ENCODE measurements at places on chromosomes 7 and 10.

DNA sequence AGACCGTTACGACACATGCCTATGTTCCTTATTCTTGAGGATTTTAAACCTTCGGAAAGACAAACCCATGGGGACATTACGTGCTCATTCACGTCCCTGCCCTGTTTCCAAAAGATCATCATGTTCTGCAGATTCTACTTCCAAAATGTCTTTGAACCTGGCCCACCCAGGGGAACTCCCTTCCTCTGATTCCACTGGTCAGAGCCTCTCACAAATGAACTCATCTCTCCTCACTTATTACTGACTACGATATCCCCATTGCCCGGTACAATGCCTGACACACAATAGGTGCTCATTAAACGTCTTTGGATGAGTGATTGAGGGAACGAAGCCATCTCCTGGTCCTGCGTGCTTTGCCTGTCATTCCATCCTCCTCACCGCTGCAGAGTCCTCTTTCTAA, 168.3 kb upstream of the RNF32 start:
- H3K27ac ChIP-seq, result no peak overlapping the region
- no peaks in the 10 kb centered on the region for H3K27me3 ChIP-seq
- no peaks in the 10 kb centered on the region for H3K36me3 ChIP-seq
- H3K4me3 ChIP-seq, result no peak overlapping the region
- peaks cover 7% of the 10 kb centered on the region for H3K4me1 ChIP-seq

DNA sequence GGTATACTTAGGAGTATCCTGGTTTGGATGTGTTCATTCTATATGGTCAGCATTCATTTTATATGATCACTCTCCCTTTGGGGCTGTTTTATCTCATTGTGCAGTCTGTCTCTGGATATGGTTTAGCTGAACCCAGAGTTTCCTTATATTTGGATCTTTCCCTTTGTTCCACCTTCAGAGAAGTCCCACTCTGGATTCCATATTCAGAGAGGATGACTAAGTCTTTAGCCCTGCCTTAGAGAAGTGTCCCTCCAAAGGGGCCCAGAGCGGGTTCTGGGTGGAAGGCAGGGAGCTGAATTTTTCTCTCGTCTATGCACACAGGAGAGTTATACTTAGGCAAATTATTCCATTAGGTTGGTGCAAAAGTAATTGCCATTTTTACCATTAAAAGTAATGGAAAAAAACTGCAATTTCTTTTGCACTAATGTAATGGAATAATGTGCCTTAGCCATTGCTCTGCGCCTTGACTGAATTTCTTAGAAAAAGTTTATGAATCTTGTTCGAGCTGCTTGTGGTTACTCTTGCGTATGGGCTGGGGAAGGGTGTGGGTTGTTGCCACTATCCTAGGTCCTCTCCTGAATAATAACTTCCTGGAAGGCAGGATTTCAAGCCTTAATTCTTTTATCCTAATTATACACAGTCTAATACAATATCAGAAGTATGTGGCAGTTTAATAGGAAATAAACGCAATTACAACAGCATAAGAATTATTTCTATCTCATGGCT, 74.2 kb upstream of the MTPN start:
- no peak for DNase-seq
- H3K27me3 ChIP-seq, result no peaks in the 10 kb centered on the region
- no peaks in the 10 kb centered on the region for H3K4me1 ChIP-seq

GRCh38 chr10:34768972-34769330, 46.1 kb downstream of the PARD3 start:
- H3K27me3 ChIP-seq, result no peaks in the 10 kb centered on the region
- H3K4me3 ChIP-seq, result no peak overlapping the region
- H3K27ac ChIP-seq, result no peak overlapping the region

GRCh38 chr10:33524041-33524440, 189.6 kb upstream of the NRP1 start:
- DNase-seq, result no peak
- H3K4me3 ChIP-seq, result no peak overlapping the region
- no peaks in the 10 kb centered on the region for H3K27me3 ChIP-seq
- H3K36me3 ChIP-seq, result no peaks in the 10 kb centered on the region

- no peaks in the 10 kb centered on the region for H3K27me3 ChIP-seq
- DNase-seq, result no peak
- no peak overlapping the region for H3K4me3 ChIP-seq
- no peak overlapping the region for H3K27ac ChIP-seq
- H3K4me1 ChIP-seq, result no peaks in the 10 kb centered on the region
- H3K36me3 ChIP-seq, result no peaks in the 10 kb centered on the region
These were observed 622.0 kb upstream of the PFKP start for GRCh38 chr10:2445370-2445769.
